ENCODE measurements at places on chromosomes 6 and 20.

DNA sequence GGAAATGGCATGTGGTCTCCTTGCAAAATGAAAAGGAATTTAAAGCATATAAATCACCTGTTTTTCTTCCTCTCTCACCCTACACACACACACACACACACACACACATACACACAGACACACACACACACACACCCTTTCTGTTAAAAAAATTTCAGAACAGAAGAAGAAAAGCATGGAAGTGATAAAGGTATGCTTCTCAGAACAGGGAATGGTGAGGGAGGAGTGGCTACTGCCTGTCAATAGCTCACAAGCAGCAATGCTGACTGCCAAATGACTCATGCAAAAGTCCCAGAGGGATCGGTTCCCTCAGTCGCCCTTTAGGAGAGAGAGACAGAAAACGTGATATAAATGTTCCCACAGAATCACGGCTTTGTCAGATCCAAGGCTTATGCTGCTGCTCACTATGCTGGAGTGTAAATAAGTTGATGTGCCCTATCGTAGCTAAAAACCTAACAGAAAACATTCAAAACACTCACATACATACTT is 102.6 kb downstream of the IBTK start:
- peak; percentile 96 for DNase-seq

- DNase-seq, result no peak
Observed at GRCh38 chr6:110544472-110544871, 68.1 kb upstream of the SLC22A16 start.

GRCh38 chr20:47347661-47348435 is 8.7 kb downstream of the ZMYND8 start:
- DNase-seq, result no peak

- DNase-seq, result no peak
Observed at GRCh38 chr6:43980004-43980795, 147.1 kb downstream of the MRPL14 start.

DNA sequence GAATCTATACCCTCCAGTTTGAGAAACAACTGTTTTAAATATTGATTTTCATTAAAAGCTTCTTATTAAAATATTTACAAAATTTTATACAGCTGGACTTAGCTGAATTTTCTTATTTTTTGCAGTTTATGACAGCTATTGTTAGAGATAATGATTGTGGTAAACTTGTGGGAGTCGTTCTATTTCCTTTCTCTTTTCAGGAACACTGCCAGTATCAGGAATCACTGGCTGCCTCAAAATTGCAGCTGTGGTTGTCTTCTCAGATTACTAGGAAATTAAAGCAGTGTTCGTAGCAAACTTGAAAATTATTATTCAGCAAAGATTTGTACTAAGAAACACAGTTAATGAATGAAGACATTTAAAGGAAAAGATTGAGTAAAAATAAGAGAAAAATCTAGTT is 311.0 kb downstream of the CENPW start:
- no peak for DNase-seq

GRCh38 chr6:21928827-21929226 is 335.3 kb downstream of the SOX4 start:
- DNase-seq, result no peak

- DNase-seq, result no peak
Observed at GRCh38 chr6:93317592-93317991, 101.8 kb downstream of the EPHA7 start.

DNA sequence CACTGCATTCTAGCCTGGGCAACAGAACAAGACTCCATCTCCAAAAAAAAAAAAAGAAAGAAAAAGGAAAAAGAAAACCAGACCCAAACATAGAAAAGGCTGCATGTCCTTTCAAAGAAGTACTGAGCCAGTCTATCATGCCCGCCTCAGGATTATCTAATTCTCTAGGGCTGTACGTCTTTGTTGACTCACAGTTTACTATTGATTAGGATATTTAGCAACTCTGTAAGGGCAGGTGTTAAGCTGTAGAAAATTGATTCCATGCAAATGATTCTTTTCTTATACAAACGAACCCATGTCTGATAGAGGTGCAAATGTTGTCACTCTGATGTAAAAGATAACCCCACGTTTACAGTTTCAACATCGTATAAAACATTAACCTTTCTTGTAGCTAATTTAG is 209.0 kb downstream of the TTLL2 start:
- no peak for DNase-seq

Data from fibroblast of skin of back (primary cell).